ENCODE measurements at places on chromosomes 5 and 9.

GRCh38 chr5:113194125-113194524, 217.5 kb downstream of the DCP2 start:
- no peak for DNase-seq

DNA sequence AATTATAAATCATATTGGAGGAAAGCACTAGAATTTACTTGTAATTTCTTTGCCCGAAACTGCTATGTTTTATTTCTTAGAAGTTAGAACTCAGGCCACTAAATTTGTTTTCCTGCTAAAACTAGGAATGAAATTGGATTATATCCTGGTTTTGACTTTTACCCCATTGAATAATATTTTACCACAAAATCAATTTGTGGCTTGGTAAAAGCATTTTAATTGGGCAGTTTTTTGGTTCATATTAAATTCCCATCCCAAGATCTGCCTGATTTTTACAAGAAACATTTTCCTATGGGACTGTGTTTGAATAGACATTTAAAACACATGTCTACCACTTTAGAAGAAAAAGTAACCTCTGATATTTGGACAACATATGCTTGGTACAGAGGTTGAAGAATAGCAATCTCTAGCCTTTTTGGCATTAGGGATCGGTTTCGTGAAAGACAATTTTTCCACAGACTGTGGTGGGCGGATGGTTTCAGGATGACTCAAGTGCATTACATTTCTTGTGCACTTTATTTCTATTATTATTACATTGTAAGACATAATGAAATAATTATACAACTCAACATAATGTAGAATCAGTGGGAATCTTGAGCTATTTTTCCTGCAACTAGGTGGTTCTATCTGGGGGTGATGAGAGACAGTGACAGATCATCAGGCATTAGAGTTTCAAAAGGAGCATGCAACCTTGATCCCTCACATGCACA, 565.6 kb downstream of the PRR16 start:
- no peak for DNase-seq

GRCh38 chr9:136803551-136804508, 3.9 kb upstream of the RABL6 start:
- DNase-seq = no peak

DNA sequence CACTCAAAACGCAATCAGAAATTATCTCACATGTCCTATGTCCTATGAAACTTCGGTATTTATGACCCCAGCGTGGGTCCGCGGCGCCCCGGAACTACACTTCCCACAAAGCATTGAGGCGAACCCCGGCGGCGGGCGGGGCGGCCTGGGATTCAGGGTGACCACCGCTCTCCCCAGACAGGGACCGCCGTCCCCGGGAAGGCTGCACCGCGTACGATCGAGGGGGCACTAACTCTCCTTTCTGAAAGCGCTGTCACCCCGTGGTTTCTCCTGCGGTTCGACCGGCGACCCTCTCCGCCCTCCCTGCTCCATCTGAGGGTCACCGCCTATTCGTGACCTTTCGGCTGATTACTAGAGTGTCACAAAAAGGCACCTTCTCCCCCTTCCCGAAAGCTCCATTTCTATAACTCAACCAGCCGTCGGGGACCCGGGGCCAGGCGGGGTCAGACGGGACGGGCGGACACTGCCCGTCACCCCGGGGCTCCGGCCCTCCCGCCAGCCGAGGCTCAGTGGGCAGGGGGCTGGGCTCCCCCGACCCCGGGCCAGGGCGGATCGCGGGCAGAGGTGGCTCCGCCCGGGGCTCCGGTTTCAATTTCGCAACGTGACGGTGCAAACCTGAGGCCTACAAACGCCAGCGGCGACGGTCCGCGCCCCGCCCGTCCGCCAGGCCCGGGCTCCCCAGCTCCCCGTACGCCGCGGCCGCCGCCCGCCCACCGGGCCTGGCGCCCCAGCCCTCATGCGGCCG, 1.3 kb downstream of the ECPAS start:
- DNase-seq = peak; percentile 71

GRCh38 chr5:95178046-95178651, 106.7 kb downstream of the MCTP1 start:
- DNase-seq = no peak

GRCh38 chr5:119336262-119336661, 19.6 kb upstream of the TNFAIP8 start:
- DNase-seq = no peak

DNA sequence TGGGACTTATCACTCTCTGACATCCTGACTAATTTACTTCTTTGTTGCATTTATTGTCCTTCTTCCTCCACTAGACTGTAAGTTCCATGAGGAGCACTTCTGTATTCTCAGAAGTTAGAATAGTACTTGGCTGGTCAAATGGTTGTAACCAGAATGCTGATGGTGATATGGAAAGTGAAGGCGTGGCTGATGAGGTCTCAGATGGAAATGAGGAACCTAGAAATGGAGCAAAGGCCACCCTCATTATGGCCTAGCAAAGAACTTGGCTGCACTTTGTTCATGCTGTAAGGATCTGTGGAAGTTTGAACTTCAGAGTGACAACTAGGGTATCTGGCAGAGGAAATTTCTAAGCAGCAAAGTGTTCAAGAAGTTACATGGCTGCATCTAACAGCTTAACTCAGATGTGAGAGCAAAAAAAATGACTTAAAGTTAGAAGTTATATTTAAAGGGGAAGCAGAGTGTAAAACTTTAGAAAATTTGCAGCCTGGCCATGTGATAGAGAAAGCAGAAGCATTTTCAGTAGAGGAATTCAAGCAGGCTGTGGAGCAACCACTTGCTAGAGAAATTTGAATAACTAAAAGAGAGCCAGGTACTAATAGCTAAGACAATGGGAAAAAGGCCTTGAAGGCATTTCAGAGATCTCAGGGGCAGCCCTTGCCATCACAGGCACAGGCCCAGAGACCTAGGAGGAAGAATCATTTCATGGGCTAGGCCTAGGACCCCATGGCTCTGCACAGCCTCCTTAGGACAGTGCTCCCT, 14.9 kb upstream of the SLC22A5 start:
- no peak for DNase-seq

DNA sequence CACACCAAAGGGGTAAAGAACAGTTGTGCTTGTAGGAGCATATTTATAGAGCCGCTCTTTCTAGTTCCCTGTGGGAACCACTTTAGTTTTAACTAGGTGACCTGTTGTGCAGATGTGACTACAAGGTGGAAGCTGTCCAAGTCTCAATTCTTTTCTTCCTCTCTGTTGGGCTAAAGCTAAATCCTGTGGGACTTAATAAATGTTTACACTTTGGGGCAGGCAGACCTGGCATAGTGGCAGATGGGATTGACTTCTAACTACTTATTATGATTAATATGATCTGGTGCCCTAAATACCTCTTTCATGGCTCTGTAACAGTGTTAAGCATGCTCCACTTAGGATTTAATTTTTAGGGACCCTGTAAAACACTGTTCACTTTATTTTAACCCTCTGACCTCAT, 265.3 kb downstream of the KCTD16 start:
- DNase-seq = no peak

GRCh38 chr5:143205386-143205785, 198.1 kb downstream of the NR3C1 start:
- no peak for DNase-seq

GRCh38 chr9:107925749-107926297, 436.3 kb upstream of the KLF4 start:
- DNase-seq = no peak

GRCh38 chr5:117473165-117473564, 898.5 kb upstream of the SEMA6A start:
- no peak for DNase-seq

GRCh38 chr9:70195456-70195855, 63.3 kb upstream of the SMC5 start:
- DNase-seq = no peak

- no peak for DNase-seq
These were observed 1.0 kb downstream of the CSNK1A1 start for GRCh38 chr5:149550268-149550583.

GRCh38 chr5:154784856-154785255, 29.7 kb downstream of the LARP1 start:
- DNase-seq = no peak

DNA sequence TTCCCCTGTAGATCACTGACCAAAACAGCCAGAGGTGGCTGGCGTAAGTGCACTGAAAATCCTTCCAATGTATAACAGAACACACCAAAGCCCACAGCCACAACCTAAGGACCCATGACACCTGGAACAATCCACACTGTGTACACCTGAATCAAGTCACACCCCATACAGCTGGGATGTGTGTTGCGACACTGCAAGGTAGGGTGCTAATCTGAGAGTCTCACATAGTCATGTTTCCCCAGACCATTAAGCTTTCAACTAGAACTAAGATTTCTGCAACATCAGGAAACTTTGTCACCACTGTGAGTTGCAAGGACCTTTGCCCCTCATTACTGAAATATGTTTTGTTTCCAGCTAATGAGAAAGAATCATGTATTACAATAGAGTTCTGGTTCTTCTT, 59.4 kb downstream of the MED27 start:
- no peak for DNase-seq

DNA sequence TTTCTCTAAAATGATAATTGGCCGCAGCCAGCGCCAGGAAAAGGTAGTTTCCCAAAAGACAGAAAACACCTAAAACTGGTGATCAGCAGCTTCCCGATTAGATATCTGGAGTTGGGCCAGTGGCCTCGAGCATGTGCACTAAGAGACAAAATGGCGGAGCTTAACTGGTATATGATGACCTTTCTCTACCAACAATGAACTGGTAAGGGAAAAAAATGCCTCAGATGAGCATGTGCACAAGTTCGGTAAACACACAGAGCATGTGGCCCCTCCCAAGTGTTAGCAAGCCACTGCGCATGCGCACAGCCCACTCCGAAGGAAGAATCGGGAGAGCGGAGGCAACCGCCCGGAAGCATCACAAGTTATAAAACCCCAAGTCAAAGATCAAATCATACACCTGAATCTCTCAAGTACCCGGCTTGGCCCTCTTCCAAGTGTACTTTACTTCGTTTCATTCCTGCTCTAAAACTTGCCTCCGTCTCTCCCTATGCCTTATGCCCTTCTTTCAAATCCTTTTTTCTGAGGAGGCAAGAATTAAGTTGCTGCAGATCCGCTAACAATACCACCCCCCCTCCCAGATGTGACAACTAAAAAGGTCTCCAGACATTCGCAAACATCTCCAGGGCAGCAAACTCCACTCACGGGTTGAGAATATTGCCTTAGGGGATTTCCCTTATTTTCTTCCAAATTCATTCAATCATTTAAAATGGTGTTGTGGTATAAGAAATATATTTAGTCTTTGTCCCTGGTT, 15.0 kb upstream of the PTBP3 start:
- DNase-seq = peak; percentile 79

DNA sequence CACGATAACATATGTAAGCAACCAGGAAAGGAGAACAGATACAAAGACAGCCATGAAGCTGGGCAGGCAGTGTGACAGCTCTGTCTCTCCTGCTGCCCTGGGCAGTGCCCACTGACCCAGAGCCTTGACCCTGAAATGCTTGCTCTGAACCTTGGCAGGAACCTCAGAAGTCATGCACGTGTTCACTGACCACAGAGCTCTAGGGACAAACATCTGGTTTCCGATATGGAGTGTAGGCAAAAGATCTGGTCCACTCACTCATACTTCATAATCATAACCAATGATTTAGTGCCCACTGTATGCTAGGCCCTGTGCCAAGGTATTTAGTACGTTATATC, 102.6 kb downstream of the FSTL4 start:
- no peak for DNase-seq

DNA sequence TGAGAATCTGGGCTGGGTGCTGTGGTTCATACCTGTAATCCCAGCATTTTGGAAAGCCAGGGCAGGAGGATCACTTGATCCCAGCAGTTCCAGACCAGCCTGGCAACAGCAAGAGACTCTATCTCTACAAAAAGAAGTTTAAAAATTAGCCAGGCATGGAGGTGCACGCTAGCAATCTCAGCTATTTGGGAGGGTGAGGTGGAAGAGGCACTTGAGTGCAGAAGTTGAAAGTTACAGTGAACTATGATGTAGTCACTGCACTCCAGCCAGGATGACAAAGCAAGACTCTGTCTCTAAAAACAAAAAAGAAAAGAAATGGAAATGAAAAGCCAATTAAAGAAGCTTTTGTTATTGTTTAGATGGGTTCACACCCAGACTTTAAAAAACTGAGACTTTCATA, 131.6 kb upstream of the RASA1 start:
- no peak for DNase-seq

DNA sequence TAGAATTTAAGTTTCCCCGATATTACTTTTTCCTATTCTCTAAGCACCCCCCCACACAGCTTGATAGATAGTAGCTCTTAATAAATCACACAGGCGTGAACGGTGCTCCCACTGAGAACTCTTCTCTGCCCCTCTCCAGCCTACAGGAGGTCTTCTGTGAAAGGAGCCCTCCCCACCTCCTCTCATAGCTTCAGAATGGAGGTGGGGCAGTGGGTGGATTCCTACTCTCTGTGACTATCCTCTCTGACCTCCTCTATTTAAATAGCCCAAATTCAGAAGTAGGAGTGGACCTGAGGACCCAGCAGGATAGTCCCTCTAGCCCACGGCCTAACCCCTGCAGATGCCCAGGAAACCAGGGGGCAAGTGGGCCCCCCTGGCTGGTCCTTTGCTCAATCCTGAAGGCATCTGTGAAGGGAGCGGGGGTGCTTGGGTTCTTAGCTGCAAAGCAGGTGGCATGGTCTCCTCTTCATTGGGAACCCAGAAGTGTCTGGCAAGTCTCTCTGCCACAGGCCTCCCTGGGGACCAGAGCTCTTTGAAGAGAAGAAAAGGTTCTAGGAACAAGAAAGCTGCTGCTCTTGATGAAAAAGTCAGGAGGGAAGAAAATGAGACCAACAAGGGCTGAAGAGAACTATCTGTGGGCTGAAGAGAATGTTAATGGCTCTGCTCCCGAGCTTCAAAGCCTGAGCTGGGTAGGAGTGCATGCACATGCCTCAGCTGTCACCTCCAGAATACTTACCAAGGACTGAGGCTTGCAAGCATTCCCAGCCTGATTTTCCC, 21.1 kb upstream of the HSPA9 start:
- DNase-seq = no peak

GRCh38 chr9:133934482-133935232, 57.5 kb downstream of the VAV2 start:
- DNase-seq = peak; percentile 61

DNA sequence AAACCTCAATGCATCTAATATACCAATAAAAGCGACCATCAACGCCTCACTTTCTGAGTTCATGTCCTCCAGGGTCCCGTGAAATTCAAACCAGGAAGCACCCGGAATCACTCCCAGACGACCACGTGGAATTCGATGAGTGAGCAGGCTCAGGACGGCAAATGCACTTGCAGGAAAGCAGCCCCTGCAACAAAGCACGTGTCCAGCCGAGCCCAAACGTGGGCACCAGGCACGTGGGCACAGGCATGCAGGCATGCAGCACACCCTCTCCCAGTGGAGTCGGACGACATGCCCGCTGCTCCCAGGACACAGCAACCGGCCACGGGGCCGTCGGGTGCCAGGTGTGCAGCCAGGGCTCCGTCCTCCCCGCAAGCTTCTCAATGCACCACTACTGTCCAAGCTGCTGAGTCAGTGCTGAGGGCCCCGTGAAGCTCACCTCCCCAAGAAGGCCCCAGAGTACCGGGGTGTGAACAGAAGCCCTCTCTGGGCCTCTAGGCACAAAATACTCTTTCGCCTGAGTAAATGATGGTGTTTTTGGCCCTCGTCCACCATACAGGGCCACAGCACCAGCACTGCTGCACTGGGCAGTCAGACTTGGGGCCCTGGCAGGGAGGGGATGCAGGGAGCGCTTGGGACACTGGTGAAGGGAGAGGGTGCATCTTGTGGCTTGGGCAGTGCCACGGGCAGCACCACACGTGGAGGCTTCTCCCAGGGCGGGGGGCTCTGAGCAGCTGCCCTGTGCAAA, 87.6 kb downstream of the VAV2 start:
- no peak for DNase-seq

All from pancreas (tissue), 10 donors.